ENCODE measurements at places on chromosomes 16 and 17.

DNA sequence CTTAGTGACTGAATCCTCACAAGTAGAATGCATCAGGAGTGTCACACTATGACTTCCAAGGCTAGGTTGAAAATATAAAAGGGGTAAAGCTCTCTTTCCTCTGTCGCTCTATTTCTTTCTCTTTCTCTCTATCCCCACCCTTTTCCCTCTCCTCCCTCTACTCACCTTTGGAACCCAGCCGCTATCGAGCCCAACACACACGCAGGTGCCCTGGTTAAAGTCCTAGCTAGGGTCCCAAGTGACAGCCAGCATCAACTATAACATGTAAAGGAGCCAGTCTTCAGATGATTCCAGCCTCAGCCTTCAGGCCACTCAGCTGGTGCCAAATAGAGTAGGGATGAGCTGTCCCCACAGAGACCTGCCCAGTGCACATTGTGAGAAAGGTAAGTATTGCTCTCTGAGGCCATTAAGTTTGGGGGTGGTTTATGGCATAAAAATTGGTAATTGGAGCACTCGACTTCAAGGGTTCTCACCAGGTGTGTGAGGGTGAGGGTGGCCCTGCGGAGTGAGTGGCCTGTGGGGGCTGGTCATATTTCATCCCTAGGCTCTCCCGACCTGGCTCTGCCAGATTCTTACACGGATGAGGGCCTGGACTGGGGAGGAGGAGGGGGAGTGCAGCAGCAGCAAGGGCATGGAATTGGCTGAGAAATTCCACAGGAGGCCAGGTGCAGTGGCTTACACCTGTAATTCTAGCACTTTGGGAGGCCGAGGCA lies 14.9 kb upstream of the C16orf54 start:
- DNase-seq = no peak

- DNase-seq = no peak
These were observed 21.2 kb upstream of the GINS2 start for GRCh38 chr16:85709766-85710585.

DNA sequence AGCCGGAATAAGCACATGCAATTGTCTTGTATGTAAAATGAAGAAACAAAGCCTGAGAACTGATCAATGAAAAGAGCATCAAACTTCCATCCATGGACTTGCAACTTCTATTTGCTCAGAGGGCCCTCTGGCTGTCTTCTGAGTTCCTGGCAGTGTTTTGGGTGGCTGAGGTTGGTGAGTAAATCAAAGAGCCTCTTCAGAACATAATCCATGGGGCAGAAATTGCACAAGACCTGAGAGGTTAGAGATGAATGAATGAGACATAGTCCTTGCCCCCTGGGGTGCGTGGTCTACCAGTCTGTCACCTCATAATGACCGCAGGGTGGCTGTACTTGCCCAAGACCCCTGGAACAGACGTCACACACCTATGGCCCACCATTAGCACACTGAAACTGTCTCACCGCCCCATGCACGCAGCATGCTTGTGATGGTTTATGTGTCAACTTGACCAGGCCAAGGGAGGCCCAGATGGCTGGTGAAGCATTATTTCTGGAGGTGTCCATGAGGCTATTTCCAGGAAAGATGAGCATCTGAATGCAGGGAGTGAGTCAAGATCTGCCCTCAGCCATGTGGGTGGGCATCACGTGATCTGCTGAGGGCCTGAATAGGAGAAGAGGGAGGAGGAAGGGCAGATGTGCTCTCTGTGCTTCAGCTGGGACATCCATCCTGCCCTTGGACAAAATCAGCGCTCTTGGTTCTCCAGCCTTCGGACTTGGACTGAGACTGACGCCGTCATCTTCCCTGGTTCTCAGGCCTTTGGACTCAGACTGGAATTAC lies 8.3 kb downstream of the PIK3R6 start:
- no peak for DNase-seq

DNA sequence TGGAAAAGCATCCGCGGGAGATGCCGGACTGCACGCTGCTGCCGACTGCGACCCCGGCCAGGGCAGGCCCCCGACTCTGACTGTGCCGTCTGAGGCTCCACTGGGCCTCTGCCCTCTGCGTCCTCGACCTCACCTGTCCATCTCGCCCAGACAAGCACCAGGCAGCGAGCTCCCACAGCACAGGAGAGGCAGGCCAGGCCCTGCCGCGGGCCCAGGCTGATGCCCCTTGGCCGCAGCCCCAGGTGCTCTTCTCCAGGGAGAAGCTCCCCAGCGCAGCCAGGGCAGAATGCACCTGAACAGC lies 98.1 kb upstream of the DNAH17 start:
- no peak for DNase-seq

DNA sequence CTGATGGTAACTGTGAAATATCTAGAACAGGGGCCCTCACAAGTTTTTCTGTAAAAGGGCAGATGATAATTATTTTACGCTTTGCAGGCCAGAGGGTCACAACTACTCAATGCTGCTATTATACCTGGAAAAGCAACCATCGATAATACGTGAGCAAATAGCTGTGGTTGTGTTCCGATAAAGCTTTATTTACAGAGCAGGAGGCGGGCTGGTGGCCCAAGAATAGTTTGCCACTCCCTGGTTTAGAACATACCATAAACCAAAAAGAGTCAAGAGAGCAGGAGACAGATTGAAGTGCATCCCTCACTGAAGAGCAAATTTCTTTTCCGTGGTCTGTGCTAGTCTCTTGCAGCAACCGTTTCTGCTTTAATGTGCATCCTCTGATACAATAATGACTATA lies 77.9 kb upstream of the DYNLRB2 start:
- DNase-seq = no peak
